Right hindlimb (tissue), 1 donor: ENCODE measurements at places on chromosomes 1 and 21.

GRCh38 chr1:53088616-53089300 lies 26.7 kb downstream of the PODN start:
- DNase-seq = peak; percentile 66

DNA sequence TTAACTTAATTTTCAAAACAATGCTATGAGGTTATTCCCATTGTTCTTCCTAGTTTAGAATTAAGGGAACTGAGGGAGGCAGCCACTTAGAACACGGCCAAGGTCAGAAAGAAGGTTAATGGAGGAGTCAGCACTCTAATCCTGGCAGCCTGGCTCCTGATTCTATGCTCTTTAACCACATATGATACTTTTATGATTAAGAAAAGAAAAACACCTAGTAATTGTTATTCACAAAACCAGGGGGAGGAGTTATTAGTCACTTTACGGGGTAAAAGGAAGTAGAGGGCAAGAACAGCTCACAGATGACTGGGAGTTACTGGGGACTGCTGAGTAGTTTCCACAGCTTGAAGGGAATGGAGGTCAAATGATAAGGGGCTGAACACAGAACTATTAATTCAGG lies 38.6 kb downstream of the GADD45A start:
- no peak for DNase-seq

DNA sequence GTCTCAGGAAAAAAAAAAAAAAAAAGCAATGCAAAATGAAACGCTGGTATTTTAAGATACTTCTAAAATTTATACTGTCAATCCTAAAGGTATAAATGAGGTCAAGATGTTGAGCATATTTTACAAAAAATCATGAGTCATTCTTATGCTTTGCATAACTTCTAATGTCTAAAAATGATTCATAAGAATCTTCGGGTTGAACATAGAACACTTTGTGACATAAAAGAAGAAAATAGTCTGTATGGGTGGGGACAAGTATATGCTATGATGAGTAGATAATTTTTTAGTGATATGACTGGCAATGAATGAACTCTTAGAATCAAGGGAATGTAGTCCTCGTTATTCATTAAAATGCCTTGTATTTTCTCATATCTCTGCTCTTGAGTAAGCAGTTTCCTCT lies 416.9 kb upstream of the USP24 start:
- no peak for DNase-seq

- no peak for DNase-seq
Observed at GRCh38 chr21:36572039-36572438, 92.1 kb upstream of the CLDN14 start.

DNA sequence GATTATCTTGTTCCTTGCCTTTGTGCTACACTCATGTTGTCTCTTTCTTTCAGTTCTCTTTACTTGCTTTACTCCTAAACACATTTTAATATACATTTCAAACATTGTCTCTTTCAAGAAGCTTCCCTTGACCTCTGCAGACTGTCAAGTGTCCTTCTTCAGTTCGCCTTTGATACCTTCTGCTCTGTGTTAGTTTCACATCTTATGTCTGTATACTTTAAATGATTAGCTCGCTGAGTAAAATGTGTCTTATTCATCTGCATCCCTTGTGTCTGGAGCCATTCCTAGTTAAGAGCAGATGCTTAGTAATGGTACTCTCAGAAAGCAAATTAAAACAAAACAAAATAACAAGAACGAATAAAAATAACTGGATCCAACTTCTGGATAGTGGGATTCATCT lies 303.3 kb downstream of the S1PR1 start:
- no peak for DNase-seq

DNA sequence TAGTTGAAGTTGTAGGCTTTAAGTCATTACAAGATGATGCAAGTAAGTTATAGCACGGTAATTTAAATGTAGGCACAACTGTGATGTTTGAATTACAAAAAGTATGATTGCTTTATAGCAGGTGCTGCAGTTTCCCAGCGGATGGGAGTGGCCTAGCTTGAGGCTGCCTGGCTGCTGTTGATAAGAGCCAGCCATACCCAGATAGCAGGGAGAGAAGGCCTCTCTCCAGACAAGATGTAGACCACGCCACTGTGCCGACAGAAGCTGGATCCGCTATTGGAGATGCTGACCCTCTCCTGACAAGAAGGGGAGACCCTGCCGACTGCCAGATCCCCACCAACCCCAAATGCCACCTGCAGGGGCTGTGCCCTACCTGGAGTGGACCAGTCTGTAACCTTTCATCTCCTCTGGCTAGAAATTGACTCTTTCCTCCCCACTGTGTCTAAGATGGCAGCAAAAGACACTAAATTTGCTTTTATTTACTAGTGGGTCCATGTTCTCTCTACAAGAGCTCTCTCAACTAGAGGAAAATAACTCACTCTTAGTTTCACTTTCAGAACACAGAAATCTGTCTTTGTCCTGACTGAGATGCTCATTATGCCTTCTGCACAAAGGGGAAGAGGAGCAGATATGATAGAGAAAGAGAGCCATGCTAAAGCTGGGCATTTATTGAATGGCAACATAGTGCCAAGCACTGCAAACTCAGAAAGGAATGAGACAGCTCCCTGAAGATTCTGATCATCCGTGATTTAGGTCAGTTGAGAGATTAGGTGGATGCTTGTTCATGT lies 127.9 kb downstream of the URB2 start:
- no peak for DNase-seq

- DNase-seq = peak; percentile 36
Observed at GRCh38 chr1:108053270-108054013, 88.5 kb upstream of the VAV3 start.

- DNase-seq = no peak
Observed at GRCh38 chr21:46381541-46381940, 57.6 kb downstream of the PCNT start.

- no peak for DNase-seq
Observed at GRCh38 chr1:8665833-8666232, 151.6 kb downstream of the RERE start.

GRCh38 chr1:117124661-117125060 lies 3.1 kb upstream of the TRIM45 start:
- DNase-seq = peak; percentile 38

DNA sequence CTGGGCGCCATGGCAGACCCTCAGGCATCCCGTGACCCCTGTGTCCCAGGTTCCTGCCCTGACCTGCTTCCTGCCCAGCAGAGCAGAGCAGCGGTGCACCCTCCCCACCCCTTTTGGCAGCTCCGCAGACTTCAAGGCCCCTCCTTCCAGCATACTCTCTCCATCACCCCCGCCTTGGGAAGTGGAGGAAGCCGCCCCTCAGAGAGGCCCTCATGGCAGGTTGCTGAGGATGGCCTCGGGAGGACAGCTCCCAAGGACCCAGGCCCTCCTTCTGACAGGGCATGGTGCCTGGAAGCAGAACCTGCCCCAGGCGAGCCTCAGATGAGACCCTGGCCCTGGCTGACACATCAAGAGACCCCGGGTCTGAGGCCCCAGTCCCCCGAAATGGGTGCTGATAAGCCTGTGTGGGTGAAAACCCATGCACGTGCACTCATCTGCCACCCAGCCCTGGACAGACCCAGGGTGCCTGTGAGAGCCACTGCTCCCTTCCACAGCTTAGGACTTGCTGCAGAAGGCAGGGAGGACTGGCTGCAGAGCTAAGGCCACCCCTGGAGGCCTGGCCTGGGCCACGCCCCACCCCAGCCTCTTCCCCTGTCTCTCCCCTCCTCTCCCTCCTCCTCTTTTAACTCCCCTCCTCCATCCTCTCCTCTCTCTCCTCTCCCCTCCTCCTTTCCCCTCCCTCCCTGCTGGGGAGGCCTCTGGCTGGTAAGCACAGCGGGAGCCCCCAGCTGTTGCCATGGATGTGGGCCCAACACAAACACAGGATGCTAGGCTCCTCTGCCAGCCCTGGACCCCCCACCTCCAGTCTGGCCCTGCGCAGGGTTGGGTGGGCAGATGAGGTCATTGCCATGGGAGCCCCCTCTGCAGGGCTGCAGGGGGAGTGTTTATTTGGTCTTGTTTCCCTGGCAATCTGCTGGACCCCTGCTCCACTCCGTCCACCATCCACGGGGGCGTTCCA lies 33.7 kb downstream of the WNT9A start:
- peak; percentile 80 for DNase-seq

GRCh38 chr1:66258404-66259105 lies 275.4 kb upstream of the SGIP1 start:
- DNase-seq = no peak

- peak; percentile 91 for DNase-seq
Observed at GRCh38 chr1:211654838-211655787, 20.3 kb downstream of the NEK2 start.

GRCh38 chr1:8751984-8752383 lies 65.5 kb downstream of the RERE start:
- DNase-seq = no peak

DNA sequence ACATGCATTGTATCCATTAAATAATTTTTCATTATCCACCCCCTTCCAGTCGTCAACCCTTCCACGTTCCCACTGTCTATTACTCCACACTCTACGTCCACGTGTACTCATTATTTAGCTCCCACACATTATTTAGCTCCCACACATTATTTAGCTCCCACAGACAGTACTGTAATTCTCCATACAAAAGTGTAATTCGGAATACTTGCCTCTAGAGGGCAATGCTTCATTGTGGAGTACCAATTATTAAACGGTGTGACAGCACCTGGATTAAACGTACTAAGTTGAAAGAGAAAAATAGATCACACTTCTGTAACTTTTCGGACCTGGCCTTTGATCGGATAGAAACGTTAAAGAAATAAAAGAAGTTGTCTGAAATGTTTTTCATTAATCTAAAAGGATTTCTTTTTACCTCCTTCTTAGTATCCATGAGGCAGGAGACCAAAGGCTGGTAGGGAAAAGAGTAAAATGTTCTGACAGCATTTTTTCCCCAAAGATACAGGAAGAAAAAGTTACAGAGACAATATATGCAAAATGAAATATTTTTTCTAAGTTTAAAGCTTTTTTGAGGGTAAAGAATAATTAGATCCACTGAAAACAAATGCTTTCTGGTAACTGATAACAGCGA lies 99.2 kb downstream of the LHX8 start:
- no peak for DNase-seq

- DNase-seq = no peak
Observed at GRCh38 chr1:41391834-41392527, 30.7 kb downstream of the FOXO6 start.

DNA sequence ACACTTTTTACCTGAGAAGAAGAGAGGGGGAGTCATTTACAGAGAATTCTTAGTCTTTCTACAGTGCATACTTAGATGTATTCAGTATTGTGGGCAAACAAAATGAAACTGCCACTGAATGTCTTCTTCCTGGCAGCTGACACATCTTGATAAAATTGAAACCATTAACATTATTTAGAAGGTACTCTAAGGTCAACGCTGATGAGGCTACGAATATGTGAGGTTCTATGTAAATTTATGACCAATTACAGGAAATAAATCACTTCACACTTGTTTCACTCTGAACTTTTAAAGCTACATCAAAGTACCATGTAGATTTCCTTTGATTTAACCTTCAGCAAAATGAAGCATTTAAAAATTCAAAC lies 51.3 kb upstream of the GFI1 start:
- no peak for DNase-seq

- peak; percentile 61 for DNase-seq
Observed at GRCh38 chr1:116377541-116378529, 4.8 kb downstream of the ATP1A1 start.

- DNase-seq = no peak
Observed at GRCh38 chr1:6515771-6516170, 24.3 kb upstream of the PLEKHG5 start.

DNA sequence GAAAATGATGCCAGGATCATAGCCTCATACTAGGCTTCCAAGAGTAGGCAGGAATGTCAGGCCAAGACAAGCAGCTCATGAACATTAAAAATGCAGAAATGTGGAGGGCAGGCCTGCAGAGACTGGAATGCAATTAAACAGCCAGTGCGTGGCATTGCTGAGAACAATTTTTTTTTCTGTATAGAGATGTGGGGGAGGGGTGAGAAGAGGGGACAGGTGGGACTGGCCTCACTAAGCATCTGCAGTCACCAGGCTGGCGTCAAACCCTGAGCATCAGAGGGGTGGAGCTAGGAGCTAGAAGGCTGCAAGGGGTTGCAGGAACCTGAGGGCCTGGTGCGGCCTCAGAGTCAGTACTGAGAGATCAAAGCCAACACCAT lies 114.1 kb downstream of the TNR start:
- DNase-seq = no peak

GRCh38 chr1:9784508-9785133 lies 39.1 kb downstream of the CLSTN1 start:
- DNase-seq = no peak

DNA sequence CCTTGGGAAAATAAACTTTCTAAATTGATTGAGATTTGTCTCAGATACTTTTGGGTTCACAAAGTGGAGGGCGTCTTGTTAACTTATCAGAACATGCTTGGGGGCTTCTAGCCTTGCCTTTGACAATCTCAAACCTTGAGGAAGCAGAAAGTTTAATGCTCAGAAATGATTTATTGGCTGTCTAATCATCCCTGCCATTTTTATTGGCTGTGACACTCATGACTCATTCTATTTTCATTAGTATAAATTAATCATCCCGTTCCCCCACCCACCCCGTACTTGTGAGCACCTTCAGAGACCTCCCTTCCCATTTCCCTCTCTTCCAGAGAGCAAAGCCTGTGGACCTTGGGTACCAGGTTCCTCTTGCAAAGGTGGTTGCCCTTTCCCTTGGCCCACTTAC lies 87.1 kb downstream of the FGGY start:
- DNase-seq = no peak

DNA sequence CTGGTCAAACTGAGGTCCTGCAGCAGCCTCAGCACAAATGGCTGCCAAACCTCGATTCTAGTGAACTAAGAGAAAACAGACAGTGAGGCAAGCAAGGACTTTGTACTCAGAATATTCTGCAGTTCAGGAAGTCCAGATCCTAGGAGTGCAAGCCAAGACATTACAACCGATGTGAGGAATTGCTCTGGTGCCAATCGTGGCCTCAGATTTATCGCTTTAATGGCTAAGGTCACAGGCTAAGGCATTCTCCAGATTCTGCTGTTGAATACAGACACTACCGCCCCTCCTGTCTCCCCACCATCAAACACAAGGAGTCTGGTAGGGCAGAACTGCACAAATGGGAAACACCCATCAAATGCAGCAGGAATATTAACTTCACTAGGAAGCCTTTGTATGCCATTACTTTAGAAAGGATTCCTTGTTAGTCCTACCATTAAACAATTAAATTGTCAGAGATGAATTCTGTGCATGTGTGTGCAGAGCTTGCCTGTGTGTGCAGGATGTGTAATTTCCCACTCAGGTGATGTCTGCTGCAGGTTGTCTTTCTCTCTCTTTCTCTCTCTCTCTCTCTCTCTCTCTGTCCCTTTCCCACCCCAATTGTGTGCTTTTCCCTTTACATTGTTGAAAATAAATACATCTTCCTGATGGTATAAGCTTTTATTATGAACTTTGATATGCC lies 9.2 kb upstream of the SERTAD4 start:
- peak; percentile 39 for DNase-seq

- no peak for DNase-seq
Observed at GRCh38 chr1:104105465-104105864, 355.8 kb downstream of the AMY1C start.

DNA sequence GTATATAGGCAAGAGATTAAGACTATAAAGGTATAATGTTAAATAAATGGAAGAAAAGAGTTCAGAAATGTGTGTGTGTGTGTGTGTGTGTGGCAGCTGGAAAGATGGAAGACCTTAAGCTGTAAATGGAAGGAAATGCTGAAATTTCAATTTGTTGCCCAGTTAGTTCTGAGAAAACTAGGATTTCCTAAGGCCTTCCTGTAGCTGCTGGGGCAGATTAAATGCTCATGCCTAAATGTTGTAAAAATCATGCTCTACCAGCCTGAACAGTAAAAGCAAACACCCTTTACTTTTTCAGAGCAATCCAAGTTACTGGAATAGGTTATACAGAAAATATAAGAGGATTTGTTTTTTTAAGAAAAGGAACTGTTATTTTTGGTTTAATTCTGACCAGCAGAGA lies 8.3 kb downstream of the ADCY10 start:
- no peak for DNase-seq
